ENCODE measurements at places on chromosomes 12 and 14.

GRCh38 chr14:64476438-64476837, 11.1 kb downstream of the AKAP5 start:
- no peak for DNase-seq

- no peak for DNase-seq
Observed at GRCh38 chr12:20374795-20375194, 6.5 kb downstream of the PDE3A start.

- DNase-seq = peak; percentile 59
Observed at GRCh38 chr14:91996948-91997371, 42.9 kb downstream of the TRIP11 start.

DNA sequence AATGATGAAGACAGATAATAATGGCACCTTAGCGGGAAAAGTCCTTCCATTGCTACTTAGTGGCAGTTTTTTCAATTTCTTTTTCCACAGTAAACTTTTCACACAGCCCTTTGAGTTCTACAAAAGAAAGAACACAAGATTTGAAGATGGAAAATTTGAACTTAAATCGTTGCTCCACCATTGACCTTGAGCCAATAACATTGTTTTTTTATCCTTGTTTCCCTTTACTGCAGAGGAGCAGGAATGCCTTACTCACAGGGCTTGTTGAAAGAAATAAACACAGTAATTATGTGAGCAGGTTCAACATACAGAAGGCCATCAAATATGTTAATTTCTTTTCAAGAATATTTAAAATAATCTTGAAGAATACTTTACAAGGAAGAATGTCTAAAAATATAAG, 181.5 kb upstream of the KRR1 start:
- no peak for DNase-seq

GRCh38 chr12:15011162-15011561, 38.3 kb downstream of the PDE6H start:
- DNase-seq = no peak

DNA sequence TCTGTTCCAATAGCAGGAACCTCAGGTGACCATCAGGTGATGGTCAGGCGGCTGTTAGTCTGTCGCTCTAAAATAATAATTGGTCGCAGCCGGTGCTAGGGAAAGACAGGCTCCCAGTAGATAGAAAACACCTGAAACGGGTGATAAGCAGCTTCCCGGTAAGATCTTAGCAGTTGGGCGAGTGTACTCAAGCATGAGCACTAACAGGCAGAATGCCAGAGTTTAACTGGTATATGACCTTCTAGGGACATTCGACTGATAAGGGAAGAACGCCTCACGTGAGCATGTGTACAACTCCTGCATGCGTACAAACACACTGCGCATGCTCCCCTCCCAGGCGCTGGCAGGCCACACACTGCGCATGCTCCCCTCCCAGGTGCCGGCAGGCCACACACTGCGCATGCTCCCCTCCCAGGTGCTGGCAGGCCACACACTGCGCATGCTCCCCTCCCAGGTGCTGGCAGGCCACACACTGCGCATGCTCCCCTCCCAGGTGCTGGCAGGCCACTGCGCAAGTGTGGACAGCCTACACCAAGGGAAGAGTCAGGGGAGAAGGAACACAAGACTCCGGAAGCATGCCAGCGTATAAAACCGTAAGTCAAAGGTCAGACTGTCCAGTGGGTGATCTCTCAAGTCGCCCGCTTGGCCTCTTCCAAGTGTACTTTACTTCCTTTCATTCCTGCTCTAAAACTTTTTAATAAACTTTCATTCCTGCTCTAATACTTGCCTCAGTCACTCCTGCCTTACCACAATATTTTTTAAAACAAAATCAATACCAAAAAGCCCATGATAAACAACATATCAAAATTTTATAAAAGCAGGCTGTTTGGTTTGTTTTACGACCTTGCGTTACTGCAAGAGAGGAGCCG, 24.5 kb downstream of the GPRC5D start:
- DNase-seq = peak; percentile 91

DNA sequence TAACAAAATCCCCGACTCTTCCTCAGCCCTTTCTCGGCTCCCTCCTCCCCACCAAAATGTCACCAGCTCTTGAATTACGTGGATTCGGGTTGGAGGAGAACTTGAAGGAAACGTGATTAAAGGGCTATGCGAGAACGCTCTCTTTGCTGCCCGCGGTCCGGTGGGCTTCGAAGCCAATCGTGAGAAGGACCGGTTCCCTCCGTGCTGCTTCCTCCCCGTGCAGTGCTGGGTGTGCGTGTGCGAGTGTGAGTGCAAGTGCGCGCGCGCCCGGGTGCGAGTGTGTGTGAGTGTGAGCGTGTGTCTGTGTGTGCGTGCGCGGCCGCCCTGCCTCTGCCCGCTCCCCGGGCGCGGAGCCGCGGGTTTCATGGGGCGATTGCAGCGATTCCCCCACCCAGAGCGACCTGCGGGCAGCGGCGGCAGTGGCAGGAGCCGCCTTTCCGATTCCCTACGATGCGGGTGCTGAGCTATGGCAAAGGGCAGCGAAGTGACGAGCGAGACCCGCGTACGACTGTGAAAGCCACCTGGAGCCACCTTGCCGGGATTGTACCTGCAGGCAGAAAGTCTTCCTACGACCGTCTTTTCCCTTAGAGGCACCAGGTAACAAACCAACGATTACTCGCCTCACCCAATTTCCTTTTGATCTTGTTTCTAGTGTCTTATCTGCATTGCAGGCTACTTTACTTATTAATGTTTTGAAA, 1.4 kb downstream of the LRFN5 start:
- DNase-seq = peak; percentile 77

GRCh38 chr12:107057071-107057834, 36.1 kb downstream of the CRY1 start:
- DNase-seq = no peak

- DNase-seq = no peak
Observed at GRCh38 chr12:132807295-132808092, 21.2 kb downstream of the GOLGA3 start.

DNA sequence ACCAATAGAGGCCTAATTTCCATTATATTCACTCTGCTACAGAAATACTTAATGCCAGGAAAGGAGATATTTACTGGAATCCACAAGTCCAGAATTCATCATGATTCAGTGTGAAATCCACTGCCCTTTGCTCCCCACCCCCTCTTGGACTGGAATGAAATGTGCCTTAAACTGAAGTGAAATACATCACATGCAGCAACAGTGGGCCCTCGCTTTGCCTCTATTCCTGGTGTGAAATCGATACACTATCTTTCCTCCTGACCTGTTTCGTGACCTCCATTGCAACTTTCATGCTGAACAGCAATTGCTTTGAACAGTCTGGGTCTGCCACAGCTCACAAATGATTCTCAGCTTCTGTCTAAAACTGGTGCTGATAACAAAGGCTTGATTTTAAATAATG, 100.6 kb downstream of the NPAS3 start:
- no peak for DNase-seq

DNA sequence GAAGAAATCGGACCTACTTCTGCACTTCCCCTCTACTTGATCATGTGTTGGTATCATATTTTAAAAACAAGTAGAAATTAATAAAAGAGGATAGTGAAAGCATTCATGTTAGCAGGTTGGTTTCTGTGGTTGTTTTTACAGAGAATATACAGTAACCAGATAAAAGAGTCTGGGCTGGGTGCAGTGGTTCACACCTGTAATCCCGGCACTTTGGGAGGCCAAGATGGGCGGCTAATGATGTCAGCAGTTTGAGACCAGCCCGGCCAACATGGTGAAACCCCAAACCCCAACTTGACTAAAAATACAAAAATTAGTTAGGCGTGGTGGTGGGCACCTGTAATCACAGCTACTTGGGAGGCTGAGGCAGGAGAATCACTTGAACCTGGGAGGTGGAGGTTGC, 55.9 kb downstream of the LRP6 start:
- DNase-seq = no peak

DNA sequence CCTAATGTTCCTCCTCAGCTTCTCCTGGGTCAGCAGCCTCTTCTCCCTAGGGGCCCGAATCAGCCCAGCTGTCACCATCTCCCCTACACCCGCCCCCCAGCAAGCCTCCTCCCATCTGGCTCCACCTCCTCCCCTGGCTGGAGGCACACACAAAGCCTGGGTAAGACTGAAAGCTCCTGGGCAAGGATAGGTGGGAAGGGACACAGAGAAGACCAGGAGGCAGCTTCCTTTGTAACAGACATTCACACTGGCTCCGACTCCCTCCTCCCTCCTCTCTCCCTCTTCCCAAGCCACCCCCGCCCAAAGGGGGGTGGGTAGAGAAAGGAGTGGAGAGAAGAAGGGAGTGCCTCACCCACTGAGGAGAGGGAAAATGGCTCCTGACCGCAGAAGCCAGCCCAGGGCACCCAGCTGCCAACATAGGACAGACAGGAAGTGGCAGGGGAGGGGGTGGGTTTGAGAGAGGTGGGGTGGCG, 4.0 kb downstream of the CHD4 start:
- DNase-seq = no peak

- DNase-seq = no peak
Observed at GRCh38 chr14:59913187-59913586, 6.8 kb upstream of the LRRC9 start.

DNA sequence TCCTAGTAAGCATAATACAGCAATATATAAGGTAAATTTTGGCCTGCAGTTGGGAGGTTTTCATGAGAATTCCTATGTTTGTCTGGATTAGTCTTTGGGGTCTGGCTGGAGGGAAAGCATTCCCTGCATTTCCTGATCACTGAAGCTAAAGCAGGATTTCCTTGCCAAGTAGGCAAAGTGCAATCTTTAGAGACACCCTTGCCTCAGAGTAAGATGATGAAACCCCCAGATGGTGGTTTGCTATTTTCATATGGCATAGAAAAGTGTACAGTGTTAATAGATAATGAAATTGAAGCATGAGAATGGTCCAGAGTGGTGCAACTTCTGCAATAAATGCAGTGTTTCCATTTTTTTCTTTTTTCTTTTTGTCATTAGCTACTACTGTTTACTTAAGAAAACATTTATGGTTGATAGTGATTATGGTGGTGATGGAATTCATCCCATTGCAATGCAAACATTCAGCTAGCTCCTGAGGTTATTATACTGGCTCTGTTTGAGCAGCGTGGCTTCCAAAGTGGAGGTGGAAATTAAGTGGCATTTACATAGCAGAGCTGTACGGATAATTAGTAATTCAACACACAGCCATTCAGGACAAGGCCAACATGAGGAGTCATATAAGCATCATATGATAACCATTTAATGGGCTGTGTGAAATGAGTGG, 276.3 kb downstream of the DUSP6 start:
- no peak for DNase-seq

- no peak for DNase-seq
Observed at GRCh38 chr12:27163048-27163715, 80.8 kb upstream of the C12orf71 start.

- peak; percentile 69 for DNase-seq
Observed at GRCh38 chr14:105473033-105473676, 1.5 kb upstream of the CRIP2 start.

- DNase-seq = no peak
Observed at GRCh38 chr14:68222154-68222553, 402.6 kb downstream of the RAD51B start.

- no peak for DNase-seq
Observed at GRCh38 chr12:74818412-74818811, 280.8 kb downstream of the ATXN7L3B start.

- peak; percentile 21 for DNase-seq
Observed at GRCh38 chr14:58072288-58073071, 79.5 kb downstream of the ARMH4 start.

DNA sequence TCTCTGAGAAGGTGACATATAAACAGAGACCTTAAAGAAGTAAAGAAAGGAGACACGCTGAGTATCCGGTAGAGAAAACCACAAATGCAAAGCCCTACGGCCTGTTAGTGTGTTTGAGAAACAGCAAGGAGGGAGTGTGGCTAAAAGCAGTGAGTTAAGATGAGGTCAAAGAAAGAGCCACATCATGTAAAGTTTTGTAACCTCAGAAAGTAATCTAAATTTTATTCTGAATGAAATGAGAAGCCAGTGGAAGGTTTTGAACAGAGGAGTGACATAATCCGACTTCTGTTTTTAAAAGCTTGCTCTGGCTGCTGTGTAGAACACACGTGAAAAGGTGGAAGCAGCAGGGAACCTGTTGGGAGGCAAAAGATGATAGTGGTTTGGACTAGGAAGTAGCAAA, 32.6 kb downstream of the PPP2R5E start:
- DNase-seq = no peak

DNA sequence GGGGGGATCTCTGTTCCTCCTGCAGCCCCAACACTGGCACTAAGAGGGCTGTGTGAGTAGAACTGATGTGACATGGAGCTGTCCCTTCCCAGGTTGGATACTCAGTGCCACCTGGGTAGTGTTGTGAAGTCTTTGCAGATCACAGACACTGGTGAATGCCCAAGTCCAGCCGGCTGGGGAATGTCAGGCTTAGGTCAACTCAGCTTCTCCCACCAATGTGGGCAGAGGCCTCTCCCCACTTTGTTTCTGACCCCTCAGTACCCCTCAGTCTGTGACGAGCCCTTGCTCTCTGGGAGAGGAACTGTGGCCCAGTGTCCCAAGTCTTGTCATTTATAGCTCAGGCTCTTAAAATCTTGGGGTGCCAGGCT, 11.3 kb downstream of the SLC25A29 start:
- DNase-seq = no peak

DNA sequence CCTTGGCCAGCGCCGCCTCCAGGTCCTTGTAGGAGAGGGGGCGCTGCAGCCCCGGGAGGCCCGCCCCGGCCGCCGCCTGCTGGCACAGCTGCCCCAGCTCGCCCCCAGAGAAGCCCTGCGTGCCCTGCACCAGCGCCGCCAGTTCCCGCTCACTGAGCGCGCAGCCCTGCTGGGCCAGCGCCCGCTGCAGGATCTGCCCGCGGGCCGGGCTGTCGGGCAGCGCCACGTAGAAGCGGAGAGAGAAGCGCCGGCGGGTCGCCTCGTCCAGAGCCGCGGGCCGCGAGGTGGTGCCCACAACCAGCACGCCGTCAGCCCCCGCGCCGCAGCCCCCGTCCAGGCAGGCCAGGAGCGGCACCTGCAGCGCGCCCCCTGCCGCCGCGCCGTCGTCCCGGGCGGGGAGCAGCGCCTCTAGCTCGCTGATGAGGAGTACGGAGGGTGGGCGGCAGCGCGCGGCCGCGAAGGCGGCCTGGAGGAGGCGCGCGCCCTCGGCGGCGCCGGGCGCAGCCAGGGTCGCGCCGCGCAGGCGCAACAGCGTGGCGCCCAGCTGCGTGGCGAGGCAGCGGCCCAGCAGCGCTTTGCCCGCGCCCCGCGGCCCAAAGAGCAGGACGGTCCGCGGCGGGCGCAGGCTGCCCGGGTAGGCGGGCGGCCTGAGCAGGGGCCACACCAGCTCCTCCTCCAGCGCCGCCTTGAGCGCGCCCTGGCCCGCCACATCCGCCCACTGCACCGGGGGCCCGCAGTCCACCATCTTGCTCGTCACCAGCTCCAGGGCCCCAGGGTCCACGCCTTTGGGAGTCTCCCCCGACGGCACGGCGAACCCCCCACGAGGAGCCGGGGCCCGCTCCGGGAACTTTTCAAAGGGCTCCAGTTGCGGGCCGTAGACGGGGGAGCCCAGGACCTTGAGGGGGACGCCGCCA, 27.7 kb downstream of the FIGNL2 start:
- peak; percentile 44 for DNase-seq

- no peak for DNase-seq
Observed at GRCh38 chr12:128290938-128291337, 24.0 kb downstream of the TMEM132C start.

DNA sequence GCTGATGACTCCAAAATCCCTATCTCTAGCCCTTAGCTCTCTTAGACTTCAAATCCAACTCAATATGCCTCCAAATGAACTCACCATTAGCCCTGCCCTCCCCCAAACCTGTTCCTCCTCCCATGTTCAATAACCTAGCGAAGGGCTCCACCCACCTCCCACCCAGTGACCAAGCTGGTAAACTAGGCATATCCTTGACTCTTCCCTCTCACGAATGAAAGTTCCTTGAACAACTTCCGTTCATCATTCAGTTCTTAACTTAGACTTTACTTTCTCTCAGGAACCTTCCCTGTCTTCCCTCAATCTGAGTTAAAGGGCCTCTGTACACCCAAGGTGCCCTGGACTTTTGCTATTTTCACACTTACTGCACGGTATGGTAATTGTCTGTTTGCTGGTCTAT, 1.9 kb upstream of the KLHDC1 start:
- no peak for DNase-seq

Measured in NCI-H1105 (cell line).